ENCODE measurements at places on chromosomes 1 and 21. TPM values are rescaled to one million over a fixed set of nuclear protein-coding genes. Genes with fewer than 3 reads are reported as not detected.

The DVL1 gene
- 72.2 TPM for total RNA-seq

The CFHR5 gene
- not detected for total RNA-seq

The ANGPTL3 gene
- not detected for total RNA-seq

The CD247 gene
- 237 TPM for total RNA-seq

The CFHR4 gene
- not detected for total RNA-seq

The SLFNL1 gene
- not detected for total RNA-seq

The LMX1A gene
- not detected for total RNA-seq

The SON gene
- 361 TPM for total RNA-seq

The ITLN2 gene
- total RNA-seq: not detected

The CFAP141 gene
- total RNA-seq: not detected

The OR2G2 gene
- not detected for total RNA-seq

The ORC1 gene
- total RNA-seq: 39.6 TPM

The CFHR1 gene
- not detected for total RNA-seq

GRCh38 chr1:8813016-8813763 lies 4.2 kb downstream of the RERE start:
- H3K4me1 ChIP-seq: peaks cover 40% of the 10 kb centered on the region
- H3K36me3 ChIP-seq: no peaks in the 10 kb centered on the region
- DNase-seq: no peak

- peak within 1 kb of the TSS; percentile 16 for H3K27ac ChIP-seq
- no peaks in the 10 kb centered on the region for H3K36me3 ChIP-seq
- H3K4me1 ChIP-seq: peaks cover 4% of the 10 kb centered on the region
- peak; percentile 67 for DNase-seq
These were observed at the start of gene LRRC3 for GRCh38 chr21:44454747-44455523. Gene LRRC3, plus strand, starts transcription at chr21:44455510. Its CDS starts 1,135 bp downstream, at chr21:44456645.

DNA sequence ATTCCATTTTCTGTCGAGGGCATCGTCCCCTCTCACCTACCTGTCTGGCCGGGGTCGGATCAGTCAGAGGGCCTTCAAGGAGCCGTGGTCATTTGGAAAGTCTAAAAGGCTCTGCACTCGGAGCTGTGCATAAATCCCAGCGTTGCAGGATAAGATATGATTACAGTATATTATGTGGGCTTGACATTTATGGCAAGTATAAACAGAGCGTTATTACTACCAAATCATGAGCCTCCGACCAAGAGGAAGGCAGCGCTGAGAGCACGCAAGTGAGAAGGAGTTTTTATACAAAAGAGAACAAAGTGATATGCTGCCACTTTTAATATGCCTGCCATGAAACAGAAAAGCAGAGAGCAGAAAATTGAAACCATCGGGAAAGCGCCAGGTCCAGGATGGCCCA lies 419.4 kb upstream of the VAMP3 start:
- H3K27ac ChIP-seq: no peak overlapping the region
- no peaks in the 10 kb centered on the region for H3K27me3 ChIP-seq
- no peak for DNase-seq
- H3K4me1 ChIP-seq: no peaks in the 10 kb centered on the region
- no peak overlapping the region for H3K4me3 ChIP-seq

DNA sequence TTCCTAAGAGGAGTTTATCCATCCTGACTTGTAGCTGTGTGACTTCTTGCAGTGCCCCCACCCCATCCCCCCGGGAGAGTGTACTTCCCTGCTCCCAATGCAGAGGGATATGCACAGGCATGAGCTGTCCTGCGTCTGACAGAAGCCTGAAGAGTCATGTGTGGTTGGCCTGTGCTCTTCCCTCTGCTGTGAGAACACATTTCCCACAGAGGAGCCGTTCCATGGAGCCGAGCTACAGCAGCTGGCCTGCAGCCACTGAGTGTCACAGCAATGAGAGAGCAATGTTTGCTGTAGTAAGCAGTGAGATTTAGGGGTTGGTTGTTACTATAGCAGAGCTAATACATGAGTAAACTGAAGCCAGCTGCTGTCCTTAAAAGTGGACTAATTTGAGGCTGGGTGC lies 22.0 kb downstream of the PARS2 start:
- H3K27ac ChIP-seq: no peak overlapping the region
- peaks cover 20% of the 10 kb centered on the region for H3K36me3 ChIP-seq
- no peak overlapping the region for H3K4me3 ChIP-seq
- DNase-seq: no peak
- H3K27me3 ChIP-seq: no peaks in the 10 kb centered on the region

GRCh38 chr21:26210614-26211013 lies 40.0 kb upstream of the APP start:
- no peaks in the 10 kb centered on the region for H3K4me1 ChIP-seq
- no peak overlapping the region for H3K27ac ChIP-seq
- no peak for DNase-seq

- H3K27me3 ChIP-seq: peaks cover 9% of the 10 kb centered on the region
- no peaks in the 10 kb centered on the region for H3K36me3 ChIP-seq
- H3K4me1 ChIP-seq: no peaks in the 10 kb centered on the region
- no peak for DNase-seq
- H3K27ac ChIP-seq: no peak overlapping the region
These were observed 217.9 kb downstream of the RHOU start for GRCh38 chr1:228953207-228953606.

DNA sequence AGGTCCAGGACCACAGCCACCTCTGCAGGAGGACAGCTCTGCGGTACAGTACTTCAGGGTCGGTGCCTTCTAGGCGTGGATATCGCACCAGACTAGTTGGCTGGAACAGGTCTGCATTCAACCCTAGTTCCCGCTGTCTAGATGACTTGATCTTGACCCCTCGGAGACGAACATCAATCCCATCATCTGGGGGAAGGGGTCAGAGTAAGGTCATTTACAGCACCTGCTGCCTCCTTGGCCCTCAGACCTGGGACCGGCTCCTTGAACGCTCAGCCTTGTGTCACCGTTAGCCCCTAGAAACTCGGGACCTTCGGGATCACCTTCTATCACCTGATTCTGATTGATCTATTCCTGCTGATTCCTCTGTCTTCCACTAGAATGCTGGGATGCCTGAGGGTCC lies 2.6 kb downstream of the HECTD3 start:
- no peak overlapping the region for H3K27ac ChIP-seq
- no peaks in the 10 kb centered on the region for H3K27me3 ChIP-seq
- peaks cover 38% of the 10 kb centered on the region for H3K4me1 ChIP-seq

- H3K27ac ChIP-seq: no peak overlapping the region
- no peaks in the 10 kb centered on the region for H3K36me3 ChIP-seq
- peaks cover 12% of the 10 kb centered on the region for H3K27me3 ChIP-seq
- H3K4me3 ChIP-seq: no peak overlapping the region
- DNase-seq: no peak
These were observed 9.5 kb upstream of the MYOM3 start for GRCh38 chr1:24121406-24121805.

DNA sequence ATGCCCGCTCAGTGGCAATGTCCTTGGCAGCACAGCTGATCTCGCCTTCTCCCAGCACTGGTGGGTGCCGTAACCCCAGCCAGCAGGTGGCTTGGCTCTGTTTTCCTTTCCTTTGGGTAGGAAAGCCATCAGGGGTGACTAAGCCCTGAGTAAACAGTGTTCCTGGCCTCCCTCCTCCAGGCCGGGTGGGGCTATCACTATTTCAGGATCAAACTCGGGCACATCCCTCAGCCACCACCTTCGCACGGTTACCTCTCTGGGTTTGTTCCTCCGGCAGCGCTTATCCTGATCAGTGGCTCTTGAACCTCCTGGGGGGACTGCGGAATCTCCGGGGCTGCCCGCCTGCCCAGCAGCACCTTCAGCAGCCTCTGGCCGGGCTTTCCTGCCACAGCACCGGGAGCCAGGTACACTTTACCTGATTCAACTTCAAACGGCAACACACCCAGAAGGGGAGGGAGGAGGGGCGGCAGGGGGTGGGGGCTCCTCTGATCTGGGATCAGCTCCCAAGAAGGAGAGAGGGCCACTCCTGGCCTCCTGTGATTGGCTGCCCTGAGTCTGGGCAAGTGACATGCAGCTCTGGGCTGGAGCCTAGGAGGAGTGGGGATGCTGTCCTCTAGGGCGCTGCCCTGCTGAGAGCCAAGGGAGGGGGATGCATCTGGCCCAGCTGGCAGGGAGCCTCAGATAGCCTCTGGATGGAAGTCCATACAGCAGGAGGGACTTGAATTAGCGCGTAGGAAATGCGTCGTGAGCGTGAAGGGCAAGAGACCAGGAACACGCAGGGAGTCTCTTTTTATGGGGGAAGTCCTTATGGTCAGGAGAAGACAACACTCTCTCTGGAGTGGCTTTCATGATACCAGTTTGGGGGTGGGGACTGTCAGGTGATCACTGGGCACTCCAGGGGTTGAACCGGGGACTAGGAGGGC lies at the start of gene ASCL5:
Gene ASCL5, minus strand, starts transcription at position 353 of the 923 bp plus-strand sequence. CDS start 11,812 bp downstream, outside the sequence.
- no peak within 1 kb of the TSS for H3K4me3 ChIP-seq
- H3K27me3 ChIP-seq: peaks cover 15% of the 10 kb centered on the region
- H3K36me3 ChIP-seq: no peaks in the 10 kb centered on the region

DNA sequence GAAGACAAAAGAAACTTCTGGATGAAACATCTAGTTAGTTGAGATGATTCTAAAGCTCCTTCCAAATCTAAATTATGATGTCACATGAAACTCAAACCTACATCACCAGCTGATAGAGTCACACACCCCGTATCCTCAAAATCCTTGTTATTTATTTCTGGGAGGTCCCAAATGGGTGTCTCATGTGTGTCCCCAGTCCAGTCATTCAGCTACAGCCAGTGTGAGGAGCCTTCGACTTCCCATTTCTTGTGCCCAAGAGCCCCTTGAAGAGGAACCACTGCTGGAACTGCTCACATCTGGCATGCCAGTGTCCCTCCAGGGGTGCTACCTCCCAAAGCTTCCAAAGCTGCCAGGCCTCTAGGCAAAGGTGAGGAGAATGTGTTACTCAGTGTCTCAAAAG lies 32.5 kb upstream of the KCNA3 start:
- no peak for DNase-seq
- peaks cover 2% of the 10 kb centered on the region for H3K27me3 ChIP-seq
- peaks cover 2% of the 10 kb centered on the region for H3K36me3 ChIP-seq
- H3K4me3 ChIP-seq: no peak overlapping the region
- H3K27ac ChIP-seq: no peak overlapping the region

GRCh38 chr1:195664628-195665027 lies 943.6 kb downstream of the KCNT2 start:
- no peak overlapping the region for H3K4me3 ChIP-seq
- DNase-seq: no peak

GRCh38 chr21:36082237-36082664 lies 12.4 kb downstream of the CBR1 start:
- no peak overlapping the region for H3K4me3 ChIP-seq
- peaks cover 35% of the 10 kb centered on the region for H3K4me1 ChIP-seq

GRCh38 chr1:201299968-201300367 lies 16.7 kb downstream of the PKP1 start:
- H3K4me3 ChIP-seq: no peak overlapping the region
- H3K36me3 ChIP-seq: no peaks in the 10 kb centered on the region
- H3K27ac ChIP-seq: no peak overlapping the region
- no peaks in the 10 kb centered on the region for H3K4me1 ChIP-seq

- DNase-seq: no peak
- no peak within 1 kb of the TSS for H3K4me3 ChIP-seq
- H3K36me3 ChIP-seq: no peaks in the 10 kb centered on the region
- H3K27me3 ChIP-seq: peaks cover 36% of the 10 kb centered on the region
These were observed at the start of gene CDA for GRCh38 chr1:20588634-20589225. Gene CDA, plus strand, starts transcription at chr1:20589097. Its CDS starts 33 bp downstream, at chr1:20589130.

DNA sequence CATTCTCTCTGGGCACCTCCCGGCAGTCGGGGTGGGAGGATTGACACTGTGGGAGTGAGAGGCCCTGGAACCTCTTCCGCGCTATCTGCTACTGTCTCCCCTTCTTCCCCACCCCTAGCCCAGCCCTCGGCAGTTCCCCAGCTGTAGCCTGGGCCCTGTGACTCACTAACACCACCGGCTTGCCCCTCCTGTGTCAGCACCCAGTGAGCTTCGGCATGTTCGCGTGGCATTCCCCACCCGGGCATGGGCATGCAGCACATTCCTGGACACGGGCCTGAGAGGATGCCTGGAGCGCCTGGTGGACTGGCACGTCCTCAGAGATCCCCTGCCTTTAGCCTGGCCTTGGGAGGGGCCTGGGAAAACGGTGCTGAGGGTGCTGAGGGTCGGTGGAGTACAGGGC lies 1.3 kb downstream of the CDK18 start:
- H3K36me3 ChIP-seq: no peaks in the 10 kb centered on the region
- peaks cover 27% of the 10 kb centered on the region for H3K27me3 ChIP-seq
- H3K27ac ChIP-seq: no peak overlapping the region

GRCh38 chr1:225933072-225933471 lies 7.9 kb downstream of the LEFTY2 start:
- no peak overlapping the region for H3K4me3 ChIP-seq
- no peak for DNase-seq
- no peak overlapping the region for H3K27ac ChIP-seq
- no peaks in the 10 kb centered on the region for H3K36me3 ChIP-seq
- H3K4me1 ChIP-seq: peaks cover 6% of the 10 kb centered on the region
- H3K27me3 ChIP-seq: no peaks in the 10 kb centered on the region

- H3K27ac ChIP-seq: no peak overlapping the region
- H3K27me3 ChIP-seq: no peaks in the 10 kb centered on the region
- peaks cover 9% of the 10 kb centered on the region for H3K4me1 ChIP-seq
- peaks cover 29% of the 10 kb centered on the region for H3K36me3 ChIP-seq
- no peak overlapping the region for H3K4me3 ChIP-seq
- DNase-seq: no peak
These were observed 58.3 kb downstream of the EDEM3 start for GRCh38 chr1:184696403-184696802.

- no peaks in the 10 kb centered on the region for H3K4me1 ChIP-seq
- no peak for DNase-seq
- no peaks in the 10 kb centered on the region for H3K36me3 ChIP-seq
- H3K27me3 ChIP-seq: no peaks in the 10 kb centered on the region
- no peak overlapping the region for H3K4me3 ChIP-seq
These were observed 43.1 kb downstream of the PDE9A start for GRCh38 chr21:42696501-42697040.

GRCh38 chr21:29315131-29315749 lies 16.5 kb downstream of the BACH1 start:
- DNase-seq: no peak
- H3K27me3 ChIP-seq: no peaks in the 10 kb centered on the region
- H3K4me3 ChIP-seq: no peak overlapping the region
- H3K36me3 ChIP-seq: peaks cover 16% of the 10 kb centered on the region
- H3K27ac ChIP-seq: no peak overlapping the region
- peaks cover 27% of the 10 kb centered on the region for H3K4me1 ChIP-seq

DNA sequence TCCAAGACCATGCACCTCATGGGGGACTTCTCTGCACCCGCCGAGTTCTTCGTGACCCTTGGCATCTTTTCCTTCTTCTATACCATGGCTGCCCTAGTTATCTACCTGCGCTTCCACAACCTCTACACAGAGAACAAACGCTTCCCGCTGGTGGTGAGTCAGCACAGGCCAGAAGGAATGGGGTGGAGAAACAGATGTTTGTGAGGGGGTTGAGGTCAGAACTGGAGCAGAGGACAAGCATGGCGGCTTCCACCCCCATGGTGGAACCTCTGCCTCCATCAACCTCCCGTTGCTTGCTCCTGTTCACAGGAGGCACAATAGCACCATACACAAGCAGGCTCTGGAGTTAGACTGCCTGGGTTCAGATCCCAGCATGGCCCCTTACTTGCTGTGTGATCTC lies 6.9 kb upstream of the ATXN7L2 start:
- H3K4me1 ChIP-seq: peaks cover 6% of the 10 kb centered on the region
- H3K27me3 ChIP-seq: peaks cover 23% of the 10 kb centered on the region
- H3K36me3 ChIP-seq: no peaks in the 10 kb centered on the region
- DNase-seq: no peak
- no peak overlapping the region for H3K27ac ChIP-seq
- no peak overlapping the region for H3K4me3 ChIP-seq

- peaks cover 3% of the 10 kb centered on the region for H3K36me3 ChIP-seq
- DNase-seq: no peak
- H3K4me1 ChIP-seq: peaks cover 5% of the 10 kb centered on the region
- no peak overlapping the region for H3K27ac ChIP-seq
- H3K27me3 ChIP-seq: peaks cover 16% of the 10 kb centered on the region
These were observed 6.9 kb upstream of the SLC35D1 start for GRCh38 chr1:67060811-67061218.
